ENCODE measurements at places on chromosomes 12 and 14. TPM values are rescaled to one million over a fixed set of nuclear protein-coding genes. Genes with fewer than 3 reads are reported as not detected.

PMEL gene
- total RNA-seq, result 0.37 TPM

VSIG10 gene
- 6.4 TPM for total RNA-seq

ADIPOR2 gene
- 47.7 TPM for total RNA-seq

RNASE3 gene
- not detected for total RNA-seq

TSPAN19 gene
- total RNA-seq, result not detected

OR4E2 gene
- not detected for total RNA-seq

LRRK2 gene
- not detected for total RNA-seq

SIX1 gene
- total RNA-seq, result not detected

CYP46A1 gene
- total RNA-seq, result 0.12 TPM

KRT85 gene
- not detected for total RNA-seq

CMAS gene
- total RNA-seq, result 36.0 TPM

NYNRIN gene
- total RNA-seq, result 0.23 TPM

ZNF219 gene
- 6.2 TPM for total RNA-seq

TAS2R31 gene
- 3.0 TPM for total RNA-seq

INHBC gene
- not detected for total RNA-seq

CCDC184 gene
- total RNA-seq, result 0.22 TPM

IL26 gene
- total RNA-seq, result 0.50 TPM

SFSWAP gene
- total RNA-seq, result 51.4 TPM

TAS2R10 gene
- 0.46 TPM for total RNA-seq

PKP2 gene
- not detected for total RNA-seq

SOAT2 gene
- 1.0 TPM for total RNA-seq

OVCH1 gene
- total RNA-seq, result not detected

ATN1 gene
- total RNA-seq, result 27.6 TPM

ANHX gene
- total RNA-seq, result not detected

TMEM30B gene
- total RNA-seq, result 0.42 TPM

ITGB7 gene
- total RNA-seq, result 702 TPM

ANO2 gene
- total RNA-seq, result not detected

ARHGEF40 gene
- not detected for total RNA-seq

VDR gene
- 16.4 TPM for total RNA-seq

CCDC177 gene
- total RNA-seq, result not detected

KCNK10 gene
- not detected for total RNA-seq

TBX3 gene
- not detected for total RNA-seq

SLC8B1 gene
- total RNA-seq, result 33.2 TPM

L2HGDH gene
- 12.8 TPM for total RNA-seq

VIPAS39 gene
- 20.7 TPM for total RNA-seq

SLC38A4 gene
- total RNA-seq, result not detected

CLEC9A gene
- total RNA-seq, result not detected

LALBA gene
- not detected for total RNA-seq

NKX2-1 gene
- total RNA-seq, result not detected
